ENCODE measurements at places on chromosomes 4 and X. TPM values are rescaled to one million over a fixed set of nuclear protein-coding genes. Genes with fewer than 3 reads are reported as not detected.

DNA sequence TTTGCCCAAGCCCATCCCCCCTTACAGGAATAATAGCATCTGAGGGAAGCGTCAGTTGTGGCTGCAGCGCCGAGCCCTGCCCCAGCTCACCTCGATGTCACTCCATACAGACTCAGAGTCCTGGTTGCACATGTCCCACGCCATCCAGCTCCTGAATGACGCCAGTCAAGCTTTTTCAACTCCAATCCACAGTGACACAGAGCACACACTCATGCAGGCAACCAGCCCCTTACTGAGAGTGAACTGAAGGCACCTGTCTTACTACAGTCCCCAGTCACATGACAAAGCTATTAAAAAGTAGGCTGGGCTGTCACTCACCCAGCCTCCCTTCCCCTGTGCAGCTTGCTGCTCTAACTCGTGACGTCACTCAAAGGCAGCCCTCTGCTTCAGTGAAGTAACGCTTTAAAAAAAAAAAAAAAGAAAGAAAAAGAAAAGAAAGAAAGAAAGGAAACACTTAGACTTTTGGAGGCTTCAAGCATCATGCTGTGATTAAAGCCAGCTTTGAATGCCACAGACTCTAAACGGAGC, at the start of gene PPARGC1A:
Gene PPARGC1A, minus strand, starts transcription at position 234 of the 528 bp plus-strand sequence. Its CDS starts 90 bp downstream, at position 144.
- peak; percentile 50 for DNase-seq

FHIP1A gene
- total RNA-seq: 1.3 TPM

MAP9 gene
- total RNA-seq: 3.3 TPM

DNA sequence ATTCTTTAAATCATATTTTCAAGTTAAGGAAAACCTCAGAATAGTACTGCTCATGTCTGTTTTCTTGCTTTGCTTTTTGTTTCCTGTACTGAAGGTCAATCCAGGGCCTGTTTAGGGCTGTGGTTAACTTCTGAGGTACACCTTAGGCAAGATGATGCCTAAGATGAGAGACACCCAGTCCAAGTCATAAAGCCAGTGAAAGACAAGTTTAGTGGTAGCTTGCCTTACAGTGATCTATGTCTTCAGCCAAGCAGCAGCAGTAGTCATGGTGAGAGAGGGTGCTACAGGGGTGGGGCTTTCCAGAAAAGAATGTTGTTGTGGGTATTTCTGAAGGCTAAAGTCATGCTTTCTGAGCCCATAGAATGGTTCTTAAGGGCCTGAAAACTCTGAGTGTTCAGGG, 173.7 kb downstream of the VSIG4 start:
- no peak for DNase-seq
